ENCODE measurements at places on chromosomes 3 and 15. TPM values are rescaled to one million over a fixed set of nuclear protein-coding genes. Genes with fewer than 3 reads are reported as not detected.
A peak's percentile ranks its signal among the peaks of the same experiment; 100 is the strongest.

- no peak for DNase-seq
Measured at GRCh38 chr15:40949756-40950207, 3.5 kb upstream of the CHAC1 start.

DNA sequence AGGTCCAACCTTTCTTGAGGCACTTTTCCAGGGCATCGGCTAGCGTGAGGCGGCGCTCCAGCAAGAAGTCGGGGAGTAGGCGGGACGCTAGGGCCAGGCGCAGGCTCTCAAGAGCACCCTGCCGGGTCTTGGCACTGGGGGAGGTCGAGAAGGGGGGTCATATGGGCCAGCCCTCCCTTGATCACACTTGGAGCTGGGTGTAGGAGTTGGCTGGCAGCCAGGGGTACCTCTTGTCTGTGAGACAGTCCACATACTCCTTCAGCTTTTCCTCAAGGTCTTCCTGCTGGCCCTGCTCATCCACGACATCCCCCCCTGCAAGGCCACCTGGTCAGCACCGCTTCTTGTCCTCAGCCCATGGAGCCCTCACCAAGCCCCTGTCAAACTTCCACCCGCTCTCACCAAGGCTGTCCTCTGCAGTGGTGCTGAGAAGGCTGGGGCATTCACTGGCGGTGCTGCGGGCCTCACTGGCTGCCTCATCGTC lies 2.0 kb downstream of the IFRD2 start:
- DNase-seq = no peak

The SH3GL3 gene
- not detected for polyA plus RNA-seq

- no peak for DNase-seq
Measured at GRCh38 chr15:92503889-92504288, 110.2 kb downstream of the ST8SIA2 start.

GRCh38 chr3:67087788-67088187 lies 89.7 kb downstream of the KBTBD8 start:
- no peak for DNase-seq

The ZNF609 gene
- 10.3 TPM for polyA plus RNA-seq

GRCh38 chr3:179158336-179159039 lies 10.3 kb downstream of the PIK3CA start:
- no peak for DNase-seq

DNA sequence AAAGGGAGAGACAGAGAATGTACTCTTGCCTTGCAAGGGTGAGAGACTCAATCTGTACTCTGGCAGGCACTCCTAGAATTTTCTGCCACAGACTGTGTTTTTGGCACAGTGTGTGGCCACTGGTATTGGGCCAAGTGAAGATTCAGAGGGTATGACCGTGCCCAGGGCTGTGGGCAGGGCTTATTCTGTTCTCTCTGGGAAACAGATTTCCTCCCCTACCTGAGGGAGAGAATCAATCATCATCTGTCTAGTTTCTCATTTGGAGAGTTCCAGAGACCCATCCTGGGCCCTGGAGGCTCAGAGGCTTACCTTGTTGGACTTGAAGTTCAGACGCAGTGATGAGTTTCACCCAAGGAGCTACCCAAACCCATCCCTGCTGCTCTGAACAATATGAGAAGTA lies 28.2 kb downstream of the CSTA start:
- peak; percentile 14 for DNase-seq

GRCh38 chr3:157238457-157238856 lies 78.5 kb upstream of the CCNL1 start:
- DNase-seq = no peak

DNA sequence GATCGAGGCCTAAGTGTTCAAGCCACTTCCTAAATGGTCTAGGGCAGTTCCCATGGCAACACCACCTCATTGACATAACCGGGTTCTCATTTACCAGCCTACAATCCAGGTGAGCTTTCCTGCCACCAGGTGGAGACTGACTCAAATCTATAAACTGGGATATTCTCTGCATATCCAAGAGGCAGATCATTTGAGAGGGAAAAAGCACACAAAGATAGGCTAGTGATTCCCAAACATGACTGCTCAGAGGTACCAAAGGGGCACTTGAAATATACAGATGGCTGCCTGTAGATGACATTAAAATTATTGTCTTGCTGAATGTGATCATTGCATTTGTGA lies 141.3 kb upstream of the PROK2 start:
- DNase-seq = peak; percentile 45

- DNase-seq = peak; percentile 38
Measured at GRCh38 chr15:85646538-85647091, 148.1 kb downstream of the KLHL25 start.

DNA sequence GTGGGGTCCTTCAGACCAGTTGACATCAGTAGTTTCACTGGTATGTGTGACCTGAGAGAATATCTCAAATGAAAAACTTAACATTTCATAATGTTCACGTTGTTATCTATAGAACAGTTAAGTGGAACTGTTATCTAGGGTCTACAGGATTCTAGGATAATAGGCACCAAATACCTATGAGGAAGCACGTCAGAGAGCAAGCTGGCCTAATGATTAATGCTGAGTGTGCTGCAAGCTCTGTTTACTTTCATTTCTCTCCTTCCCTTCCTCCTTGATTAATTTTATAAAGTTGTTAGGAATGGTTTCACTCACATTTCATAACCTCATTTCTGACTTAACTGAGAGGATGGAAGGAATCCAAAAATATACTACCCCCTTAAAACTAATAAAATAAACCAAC lies 362.5 kb upstream of the ZNF717 start:
- no peak for DNase-seq

The CRTC3 gene
- polyA plus RNA-seq = 16.7 TPM

The P3H2 gene
- polyA plus RNA-seq = 2.8 TPM

DNA sequence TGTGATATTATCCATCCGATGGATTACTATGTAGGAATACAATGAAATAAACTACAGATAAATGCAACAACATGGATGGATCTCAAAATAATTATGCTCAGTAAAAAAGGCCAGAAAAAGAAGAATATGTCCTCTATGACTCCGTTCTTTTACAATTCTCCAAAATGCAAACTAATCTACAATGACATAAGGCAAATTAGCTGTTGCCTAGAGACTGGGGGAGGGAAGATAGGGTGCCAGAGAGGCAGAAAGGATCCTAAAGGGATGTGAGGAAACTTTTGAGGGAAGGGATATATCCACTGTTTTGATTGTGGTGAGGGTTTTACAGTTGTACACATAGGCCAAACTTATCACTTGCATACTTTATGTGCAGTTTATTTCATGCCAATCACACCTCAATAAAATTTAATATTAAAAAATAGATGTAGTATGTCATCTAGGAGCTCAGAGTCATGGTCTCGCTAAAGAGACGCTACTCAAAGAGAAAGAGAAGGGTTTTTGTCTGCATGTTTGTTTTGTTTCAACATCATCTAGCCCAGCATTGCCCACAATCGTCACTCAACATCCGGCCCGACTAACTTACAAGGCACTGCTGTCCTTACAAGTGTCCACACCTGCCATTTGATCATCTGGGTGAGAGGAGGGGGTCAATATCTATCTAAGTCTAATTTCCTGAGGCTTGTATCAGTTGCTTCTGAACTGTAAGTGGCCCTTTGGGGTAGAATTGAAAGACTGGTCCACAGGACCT lies 29.5 kb downstream of the HES1 start:
- no peak for DNase-seq

The AQP9 gene
- not detected for polyA plus RNA-seq

The DPPA2 gene
- not detected for polyA plus RNA-seq

DNA sequence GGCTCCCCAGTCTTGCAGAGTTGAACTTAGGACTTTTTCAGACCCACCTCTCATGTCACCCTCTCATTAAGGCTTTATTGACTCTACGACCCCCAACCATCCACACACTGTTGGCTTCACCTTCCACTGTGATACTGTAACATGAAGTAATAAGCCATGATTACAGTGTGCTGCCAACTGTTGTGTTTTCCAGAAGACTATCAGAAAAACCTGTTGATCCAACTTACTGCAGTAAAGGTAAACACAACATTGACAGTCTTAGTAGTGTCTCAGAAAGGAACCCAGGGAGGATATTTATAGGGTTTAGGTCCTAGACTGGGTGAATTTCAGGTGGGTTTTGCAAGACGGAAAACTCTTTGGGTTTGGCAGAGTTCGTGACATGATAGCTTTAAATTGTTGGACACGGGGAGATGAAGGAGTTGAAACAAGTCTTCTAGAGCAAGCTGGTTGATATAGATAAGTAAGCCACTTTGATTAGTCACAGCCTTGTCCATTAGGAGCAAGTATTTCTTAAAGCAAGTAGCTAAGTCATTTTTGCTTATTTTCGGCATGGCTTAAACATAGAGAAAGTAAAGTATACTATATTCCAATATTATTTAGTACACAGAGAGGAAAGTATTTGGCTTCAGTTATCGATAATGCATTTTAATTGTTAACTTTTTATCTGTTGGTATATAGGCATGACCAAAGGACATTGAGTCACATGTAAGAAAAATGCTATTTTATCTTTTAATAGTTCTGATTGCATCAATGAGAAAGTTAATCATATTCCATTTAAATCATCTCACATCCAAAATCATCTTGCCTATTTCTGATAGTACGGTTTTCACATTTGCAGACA lies 2.4 kb upstream of the COL6A5 start:
- DNase-seq = no peak

The CYP19A1 gene
- polyA plus RNA-seq = 0.03 TPM

The PPP1R14D gene
- not detected for polyA plus RNA-seq

The ARHGEF26 gene
- 1.2 TPM for polyA plus RNA-seq

The SLC51B gene
- polyA plus RNA-seq = not detected

The CFAP92 gene
- not detected for polyA plus RNA-seq

- peak; percentile 67 for DNase-seq
Measured at GRCh38 chr15:43370310-43370974, 401 bp downstream of the ZSCAN29 start.

DNA sequence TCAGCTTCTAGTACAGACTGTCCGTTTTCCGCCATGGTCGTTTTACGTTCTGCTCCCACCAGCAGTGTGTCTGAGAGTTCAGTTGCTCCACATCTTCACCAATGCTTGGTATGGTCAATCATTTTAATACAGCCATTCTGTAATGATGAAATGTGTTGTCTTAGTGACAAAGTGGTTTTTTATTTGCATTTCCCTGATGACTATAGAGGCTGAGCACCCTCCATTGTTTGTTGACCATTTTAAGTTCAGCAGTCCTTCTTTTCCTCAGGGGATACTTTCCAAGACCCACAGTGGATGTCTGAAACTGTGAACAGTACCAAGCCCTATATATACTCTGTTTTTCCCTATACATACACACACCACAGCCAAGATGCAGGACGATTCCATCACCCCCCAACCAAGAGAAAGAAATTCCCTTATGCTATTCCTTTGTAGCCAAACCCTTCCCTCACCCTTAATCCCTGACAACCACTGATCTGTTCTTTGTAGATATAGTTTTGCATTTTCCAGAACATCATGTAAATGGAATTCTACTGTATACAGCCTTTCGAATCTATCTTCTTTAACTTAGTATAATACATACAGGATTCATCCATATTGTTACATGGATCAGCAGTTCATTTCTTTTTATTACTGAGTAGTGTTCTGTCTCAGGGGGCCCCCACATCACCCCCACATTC lies 55.9 kb downstream of the C3orf20 start:
- DNase-seq = no peak

GRCh38 chr3:12886736-12887135 lies 45.4 kb upstream of the RPL32 start:
- no peak for DNase-seq

DNA sequence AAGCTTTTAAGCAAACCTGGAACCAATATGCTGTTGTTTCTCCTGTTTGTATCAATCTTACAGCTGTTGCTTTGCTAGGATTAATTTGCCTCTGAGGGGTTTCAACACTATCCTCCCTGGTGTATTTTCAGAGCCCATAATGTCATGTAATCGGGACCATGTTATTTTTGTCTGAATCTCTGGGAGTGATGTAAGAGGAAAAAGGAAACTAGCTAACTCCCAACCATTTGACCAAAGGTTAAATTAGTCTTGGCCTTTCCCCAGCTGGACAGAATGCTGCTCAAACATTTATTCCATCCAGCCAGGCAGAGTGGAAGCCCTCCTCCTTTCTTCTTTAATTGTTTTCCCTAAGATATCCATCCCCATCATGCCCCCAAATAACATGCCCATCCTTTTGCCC lies 142.2 kb downstream of the ALDH1A2 start:
- no peak for DNase-seq

GRCh38 chr15:68554721-68555678 lies 23.8 kb upstream of the CORO2B start:
- DNase-seq = no peak

The C15orf62 gene
- polyA plus RNA-seq = 0.06 TPM

- DNase-seq = no peak
Measured at GRCh38 chr3:79085171-79085570, 682.6 kb downstream of the ROBO1 start.

GRCh38 chr3:43785551-43785950 lies 94.8 kb downstream of the ABHD5 start:
- no peak for DNase-seq

- DNase-seq = no peak
Measured at GRCh38 chr3:194736277-194736895, 50.7 kb downstream of the FAM43A start.

The XPC gene
- 50.0 TPM for polyA plus RNA-seq

DNA sequence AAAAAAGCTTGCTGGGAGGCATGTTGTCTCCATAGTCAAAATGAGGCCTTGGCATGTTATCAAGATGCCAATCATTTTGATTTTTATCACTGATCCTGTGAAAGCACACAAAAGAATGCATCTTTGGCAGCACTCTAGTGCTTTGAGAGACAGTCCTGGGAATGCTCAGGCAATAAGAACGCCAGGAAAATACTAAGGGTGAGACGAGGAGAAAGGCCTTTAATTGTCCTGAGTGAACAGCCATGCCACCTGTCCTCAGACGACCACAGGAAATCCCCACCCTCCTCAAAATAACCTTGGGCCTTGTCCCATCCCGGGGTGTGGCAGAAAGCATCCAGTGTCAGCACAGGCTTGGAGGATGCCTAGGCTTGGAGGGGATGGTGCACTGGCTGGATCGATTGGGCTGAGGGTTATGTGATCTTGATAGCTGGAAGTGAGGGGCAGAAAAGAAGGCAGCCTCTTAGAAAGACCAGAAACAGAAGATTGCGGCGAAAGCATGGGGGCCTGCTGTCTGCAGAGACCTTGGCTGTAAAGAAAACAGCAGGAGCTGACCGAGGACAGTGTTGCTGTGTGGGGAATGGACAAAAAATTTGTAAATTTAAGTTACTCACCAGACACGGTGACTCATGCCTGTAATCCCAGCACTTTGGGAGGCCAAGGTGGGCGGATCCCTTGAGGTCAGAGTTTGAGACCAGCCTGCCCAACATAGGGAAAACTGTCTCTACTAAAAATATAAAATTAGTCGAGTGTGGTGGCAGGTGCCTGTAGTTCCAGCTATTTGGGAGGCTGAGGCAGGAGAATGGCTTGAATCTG lies 7.3 kb downstream of the TMEM158 start:
- no peak for DNase-seq

The HRH1 gene
- 7.7 TPM for polyA plus RNA-seq

DNA sequence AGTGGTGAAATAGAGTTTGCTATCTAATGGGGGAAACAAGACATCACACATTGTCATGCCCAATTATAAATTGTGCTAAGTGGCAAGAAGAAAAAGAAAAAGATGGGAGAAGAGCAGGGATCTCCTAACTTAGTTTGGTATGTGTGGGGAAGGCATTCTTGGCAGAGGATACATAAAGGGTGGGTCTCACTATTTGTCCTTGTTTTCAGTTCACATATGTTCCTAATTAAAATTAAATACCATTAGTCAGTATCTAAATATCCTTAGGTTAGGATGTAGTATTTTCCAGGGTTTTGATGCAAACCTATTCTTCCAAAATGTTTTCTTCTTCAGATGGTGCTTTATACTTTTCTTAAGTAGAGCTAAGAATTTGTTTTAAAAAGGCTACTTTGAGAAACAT lies 173.7 kb downstream of the B3GALNT1 start:
- DNase-seq = peak; percentile 32

GRCh38 chr15:33068511-33068990 lies 126.0 kb downstream of the FMN1 start:
- DNase-seq = peak; percentile 50

The CEP97 gene
- 1.3 TPM for polyA plus RNA-seq

Measured in SK-N-SH (cell line).